ENCODE measurements at places on chromosomes 1 and 21. TPM values are rescaled to one million over a fixed set of nuclear protein-coding genes. Genes with fewer than 3 reads are reported as not detected.

DNA sequence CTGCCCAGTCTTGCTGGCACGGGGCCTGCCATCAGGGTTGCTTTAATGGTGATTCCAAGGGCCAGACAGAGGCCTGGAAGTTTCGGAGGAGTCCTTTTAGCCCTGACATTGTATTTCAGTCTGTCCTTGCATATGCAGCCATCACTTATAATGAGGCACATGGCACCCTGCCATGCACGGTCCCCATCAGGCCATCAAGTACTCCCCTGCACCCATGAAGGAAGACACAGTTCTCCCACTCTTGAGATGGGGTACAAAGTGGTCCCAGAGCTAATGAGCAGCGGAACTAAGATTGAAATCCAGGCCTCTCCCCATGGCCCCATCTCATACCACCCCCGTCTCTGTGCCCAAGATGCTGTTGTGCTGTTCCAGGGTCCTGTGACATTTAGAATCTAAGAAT, 596.6 kb downstream of the PTPRU start:
- DNase-seq, result no peak
- H3K27ac ChIP-seq, result no peak overlapping the region
- H3K4me3 ChIP-seq, result no peak overlapping the region
- no peaks in the 10 kb centered on the region for H3K27me3 ChIP-seq
- H3K4me1 ChIP-seq, result no peaks in the 10 kb centered on the region
- no peaks in the 10 kb centered on the region for H3K36me3 ChIP-seq

- peaks cover 45% of the 10 kb centered on the region for H3K36me3 ChIP-seq
- H3K4me1 ChIP-seq, result no peaks in the 10 kb centered on the region
- H3K27ac ChIP-seq, result no peak overlapping the region
Measured at GRCh38 chr1:212045981-212046380, 10.4 kb downstream of the DTL start.

DNA sequence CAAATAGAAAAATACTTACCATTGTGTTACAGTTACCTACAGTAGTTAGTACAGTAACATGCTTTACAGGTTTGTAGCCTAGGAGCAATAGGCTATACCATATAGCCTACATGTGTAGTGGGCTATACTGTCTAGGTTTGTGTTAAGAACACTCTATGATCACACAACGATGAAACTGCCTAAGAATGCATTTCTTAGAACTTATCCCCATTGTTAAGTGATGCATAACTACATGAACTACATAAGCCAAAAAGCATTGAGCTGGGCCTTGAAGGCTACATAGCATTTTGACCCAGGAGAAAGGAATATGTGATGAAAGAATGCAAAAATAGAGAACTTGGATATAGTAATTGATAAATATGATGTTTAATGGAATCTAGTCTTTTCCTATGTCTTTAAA, 46.4 kb upstream of the JUN start:
- no peaks in the 10 kb centered on the region for H3K36me3 ChIP-seq
- no peaks in the 10 kb centered on the region for H3K27me3 ChIP-seq
- no peak for DNase-seq
- no peak overlapping the region for H3K27ac ChIP-seq

DNA sequence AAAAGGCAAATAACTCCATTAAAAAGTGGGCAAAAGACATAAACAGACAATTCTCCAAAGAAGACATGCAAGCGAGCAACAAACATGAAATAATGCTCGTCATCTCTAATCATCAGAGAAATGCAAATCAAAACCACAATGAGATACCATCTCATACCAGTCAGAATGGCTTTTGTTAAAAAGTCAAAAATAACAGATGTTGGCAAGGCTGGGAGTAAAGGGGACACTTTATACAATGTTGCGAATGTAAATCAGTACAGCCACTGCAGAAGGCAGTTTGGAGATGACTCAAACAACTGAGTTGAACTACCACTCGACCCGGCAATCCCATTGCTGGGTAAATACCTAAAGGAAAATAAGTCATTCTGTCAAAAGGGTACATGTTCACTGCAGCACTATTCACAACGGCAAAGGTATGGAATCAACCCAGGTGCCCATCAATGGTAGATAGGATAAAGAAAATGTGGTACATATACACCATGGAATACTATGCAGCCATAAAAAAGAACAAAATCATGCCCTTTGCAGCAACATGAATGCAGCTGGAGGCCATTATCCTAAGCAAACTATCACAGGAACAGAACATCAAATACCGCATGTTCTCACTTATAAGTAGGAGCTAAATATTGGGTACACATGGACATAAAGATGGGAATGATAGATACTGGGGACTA, 25.9 kb downstream of the TSPAN2 start:
- no peaks in the 10 kb centered on the region for H3K36me3 ChIP-seq
- no peaks in the 10 kb centered on the region for H3K27me3 ChIP-seq
- no peak overlapping the region for H3K27ac ChIP-seq

DNA sequence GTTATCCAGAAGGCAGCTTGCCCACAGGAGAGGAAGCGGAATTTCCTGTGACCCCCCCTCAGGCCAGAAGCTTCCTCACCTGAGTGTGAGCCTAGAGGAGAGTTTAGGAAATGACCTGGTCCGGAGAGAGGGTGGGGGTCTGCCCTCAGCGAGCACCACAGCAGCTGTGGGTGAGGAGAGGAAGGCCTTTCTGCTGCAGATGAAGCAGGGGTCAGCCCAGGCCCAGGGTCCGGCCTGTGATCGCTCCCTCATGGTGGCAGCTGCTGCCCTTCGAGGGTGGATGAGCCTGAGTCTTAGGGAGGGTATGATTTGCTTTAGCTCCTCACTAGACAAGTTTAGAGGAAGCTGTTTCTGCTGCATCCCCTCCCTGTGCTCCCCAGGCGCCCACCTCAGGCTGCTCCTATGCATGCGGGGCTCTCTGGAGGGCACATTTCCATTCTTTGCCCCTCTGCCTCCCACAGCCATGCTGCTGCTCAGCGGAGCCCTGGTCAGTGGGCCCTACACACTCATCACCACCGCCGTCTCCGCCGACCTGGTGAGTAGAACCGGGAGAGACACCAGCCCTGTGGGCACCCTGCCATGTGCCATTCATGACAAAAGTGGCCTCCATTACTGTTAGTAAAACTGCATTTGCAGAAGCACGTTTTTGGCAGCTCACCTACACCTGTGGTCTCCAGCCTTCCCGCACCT, 53.0 kb downstream of the SLC37A1 start:
- no peaks in the 10 kb centered on the region for H3K27me3 ChIP-seq
- H3K4me1 ChIP-seq, result no peaks in the 10 kb centered on the region
- no peak overlapping the region for H3K27ac ChIP-seq
- no peak overlapping the region for H3K4me3 ChIP-seq

DNA sequence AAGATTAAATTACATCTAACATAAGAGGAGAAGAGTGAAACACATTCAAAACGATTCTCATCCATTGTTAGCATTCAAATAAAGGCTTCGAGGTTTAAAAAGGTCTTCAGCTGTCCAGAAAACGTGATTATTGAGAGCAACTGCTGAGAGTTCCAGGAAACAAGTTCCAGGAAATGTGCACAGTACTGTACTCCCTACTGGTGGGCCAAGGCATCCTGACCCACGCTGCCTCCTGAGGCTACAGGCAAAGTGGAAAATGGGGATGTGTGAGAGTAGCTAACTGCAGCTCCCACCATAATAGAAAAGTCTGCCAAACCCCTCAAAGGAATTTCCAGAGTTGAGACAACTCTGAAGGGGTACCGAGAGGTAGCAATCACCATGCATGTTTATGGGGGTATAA, 2.0 kb downstream of the VAV3 start:
- no peak overlapping the region for H3K27ac ChIP-seq
- H3K27me3 ChIP-seq, result 0 out of 2 replicates have a peak, but pooled peaks cover 3% of the 10 kb centered on the region
- no peak overlapping the region for H3K4me3 ChIP-seq
- no peak for DNase-seq

- no peak for DNase-seq
- no peak overlapping the region for H3K4me3 ChIP-seq
- no peak overlapping the region for H3K27ac ChIP-seq
- H3K4me1 ChIP-seq, result no peaks in the 10 kb centered on the region
Measured at GRCh38 chr1:175482071-175482451, 261.3 kb downstream of the TNR start.

DNA sequence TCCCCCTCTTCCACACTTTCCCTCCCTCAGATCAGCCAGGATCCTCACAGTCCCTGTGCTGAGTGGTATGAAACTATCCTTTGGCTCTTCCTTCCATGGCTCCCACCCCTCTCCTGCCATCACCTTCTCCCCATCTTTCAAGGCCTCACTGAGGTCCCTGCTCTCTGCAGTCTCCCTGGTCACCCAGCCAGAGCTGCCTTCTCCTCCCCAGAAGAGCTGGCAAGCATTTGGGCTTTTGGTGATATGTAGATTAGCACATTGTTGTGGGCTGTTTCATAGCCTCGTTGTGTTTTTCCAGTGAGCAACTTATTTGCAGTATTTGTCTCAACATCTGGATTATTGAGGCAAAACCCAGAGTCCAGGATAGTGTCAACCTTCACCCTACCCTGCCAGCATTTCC, 2.2 kb downstream of the CSF1 start:
- H3K36me3 ChIP-seq, result no peaks in the 10 kb centered on the region
- DNase-seq, result no peak
- no peak overlapping the region for H3K4me3 ChIP-seq
- H3K27ac ChIP-seq, result no peak overlapping the region

ANKRD35 gene
- 0.11 TPM for total RNA-seq

IFNAR1 gene
- 6.8 TPM for total RNA-seq

MTOR gene
- total RNA-seq, result 50.1 TPM

All from Karpas-422 (cell line).